ENCODE measurements at places on chromosomes 16 and 17. TPM values are rescaled to one million over a fixed set of nuclear protein-coding genes. Genes with fewer than 3 reads are reported as not detected.

TAT gene
- 0.14 TPM for polyA plus RNA-seq

DPEP1 gene
- polyA plus RNA-seq = 0.09 TPM

SOST gene
- 0.04 TPM for polyA plus RNA-seq

IRX3 gene
- polyA plus RNA-seq = 2.7 TPM

PDP2 gene
- polyA plus RNA-seq = 17.3 TPM

CORO6 gene
- 28.8 TPM for polyA plus RNA-seq

KRTAP9-8 gene
- polyA plus RNA-seq = not detected

- DNase-seq = no peak
These were observed 99.1 kb downstream of the DNAH17 start for GRCh38 chr17:78477913-78478756.

- DNase-seq = no peak
These were observed 63.8 kb downstream of the GSG1L start for GRCh38 chr16:27999687-28000086.

DNA sequence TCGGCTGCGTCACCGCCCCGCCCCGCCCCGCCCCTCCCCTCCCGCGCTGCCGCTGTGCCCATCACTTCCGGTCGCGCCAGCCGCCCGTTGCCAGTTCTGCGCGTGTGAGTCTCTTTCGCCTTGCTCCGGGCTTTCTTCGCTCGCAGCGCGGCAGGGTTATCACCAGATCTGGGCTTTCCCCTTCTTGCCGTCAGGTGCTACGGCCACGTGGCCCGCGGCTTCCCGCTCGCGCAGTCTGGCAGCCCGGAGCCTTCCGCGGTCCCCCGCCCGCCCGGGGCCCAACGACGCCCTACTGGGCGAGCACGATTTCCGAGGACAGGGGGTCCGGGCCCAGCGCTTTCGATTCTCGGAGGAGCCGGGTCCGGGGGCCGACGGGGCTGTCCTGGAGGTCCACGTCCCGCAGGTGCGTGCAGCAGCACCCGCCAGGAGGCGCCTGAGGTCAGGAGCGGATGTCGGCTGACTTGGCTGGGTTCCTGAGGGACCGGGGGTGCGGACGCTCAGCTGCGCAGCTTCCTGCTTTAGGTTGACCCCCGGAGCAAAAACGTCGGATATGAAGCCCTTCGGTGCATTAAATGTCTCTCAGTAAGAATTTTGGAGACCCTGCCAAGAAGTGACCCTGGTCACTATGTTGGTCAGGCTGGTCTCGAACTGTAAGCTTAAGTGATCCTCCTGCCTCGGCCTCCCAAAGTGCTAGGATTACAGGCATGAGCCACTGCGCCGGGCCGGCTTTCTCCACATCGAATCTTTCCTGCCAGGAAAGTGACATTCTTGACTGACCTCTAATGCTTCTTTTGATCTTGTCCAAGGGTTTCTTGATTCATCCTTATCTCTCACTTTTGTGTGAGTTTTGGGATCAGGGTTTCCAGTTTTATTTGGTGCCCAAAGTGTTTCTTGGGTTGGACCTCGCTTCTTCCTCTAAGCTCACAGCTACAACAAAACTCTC is at the start of gene METTL23:
Gene METTL23, plus strand, starts transcription at position 64 of the 943 bp plus-strand sequence. CDS start 2,872 bp downstream, outside the sequence.
- no peak for DNase-seq

DNA sequence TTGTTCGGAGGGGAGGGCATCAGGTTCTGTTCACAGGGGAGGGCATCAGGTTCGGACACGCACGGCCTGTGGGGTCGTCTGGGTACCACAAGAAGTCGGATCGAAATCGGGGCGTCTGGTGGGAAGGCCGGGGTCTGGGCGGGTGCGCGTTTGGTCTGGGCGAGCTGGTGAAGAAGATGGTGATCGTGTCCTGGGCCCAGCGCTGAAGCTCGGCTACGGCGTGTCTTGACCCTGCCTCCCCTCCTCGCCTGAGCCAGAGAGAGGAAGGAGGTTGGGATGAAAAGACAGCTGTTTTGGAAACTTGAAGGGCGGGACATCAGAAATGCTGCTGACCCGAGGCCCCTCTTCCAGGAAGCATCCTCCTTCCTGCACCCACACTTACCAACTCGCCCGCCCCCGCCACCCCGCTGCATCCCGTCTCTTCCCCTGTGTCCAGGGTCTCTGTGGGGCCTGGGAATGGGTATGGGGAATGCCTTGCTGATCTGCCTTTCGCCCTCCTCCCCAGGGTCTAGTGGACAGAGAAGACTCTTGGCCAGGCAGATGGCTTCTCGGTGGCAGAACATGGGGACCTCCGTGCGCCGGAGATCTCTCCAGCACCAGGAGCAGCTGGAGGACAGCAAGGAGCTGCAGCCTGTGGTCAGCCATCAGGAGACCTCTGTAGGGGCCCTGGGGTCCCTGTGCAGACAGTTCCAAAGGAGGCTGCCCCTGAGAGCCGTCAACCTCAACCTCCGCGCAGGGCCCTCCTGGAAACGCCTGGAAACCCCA is 498 bp downstream of the PIMREG start:
- no peak for DNase-seq

- DNase-seq = no peak
These were observed 311.1 kb upstream of the TBX2 start for GRCh38 chr17:61088556-61088955.

- DNase-seq = no peak
These were observed 21.5 kb upstream of the SPN start for GRCh38 chr16:29641561-29641960.

GRCh38 chr17:882827-883585 is 96.6 kb downstream of the NXN start:
- DNase-seq = no peak
